ENCODE measurements at places on chromosomes 4 and X.

DNA sequence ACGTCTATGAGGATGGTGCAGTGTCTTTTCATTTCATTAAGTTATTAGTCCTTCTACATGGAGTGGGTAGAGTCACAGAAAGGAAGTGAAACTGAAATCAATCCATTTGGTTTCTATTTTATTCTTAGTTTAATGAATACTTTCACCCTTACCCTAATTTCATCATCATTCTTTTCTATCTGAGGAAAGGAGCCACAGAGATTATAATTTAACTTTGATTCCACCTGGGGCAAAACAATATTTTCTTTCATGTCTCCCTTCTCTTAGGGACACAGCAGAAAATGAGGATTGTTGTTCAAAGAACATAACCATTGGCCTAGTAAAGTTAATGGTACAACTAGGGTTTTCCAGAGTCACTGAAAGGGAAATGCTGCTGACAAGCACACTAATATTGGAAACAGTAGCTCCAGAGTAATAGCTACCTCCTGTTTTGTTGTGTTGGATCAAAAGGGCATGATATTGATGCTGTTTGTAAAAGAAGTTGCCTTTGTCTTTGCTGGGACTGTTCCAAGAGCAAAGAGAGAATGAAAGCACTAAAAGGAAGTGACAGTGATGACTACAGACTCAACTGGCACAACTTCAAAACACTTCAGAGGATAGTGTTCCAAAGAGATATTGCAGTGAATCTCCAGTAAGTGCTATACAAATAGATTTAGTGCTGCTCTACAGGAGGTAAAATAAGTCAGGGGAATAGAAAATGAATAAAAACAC, 247.1 kb upstream of the PITX2 start:
- DNase-seq: no peak

DNA sequence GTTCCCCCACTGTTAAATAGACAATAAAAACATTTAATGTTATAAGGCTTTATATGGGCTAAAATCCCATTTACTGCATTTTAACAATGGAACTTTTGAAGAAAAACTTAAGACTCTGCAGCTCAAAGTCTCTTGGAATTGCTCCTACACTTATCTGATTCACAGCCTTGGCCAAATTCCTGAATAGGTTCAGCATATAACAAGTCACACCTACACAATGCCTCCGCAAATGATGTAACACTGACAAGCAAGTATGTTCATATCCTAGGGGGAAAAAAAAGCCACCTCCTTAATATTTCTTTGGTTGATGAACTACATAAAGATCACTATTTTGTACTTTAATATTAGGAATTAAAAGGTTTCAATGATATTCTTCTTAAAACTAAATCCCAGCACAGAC, 34.5 kb downstream of the RPS6KA6 start:
- DNase-seq: no peak

DNA sequence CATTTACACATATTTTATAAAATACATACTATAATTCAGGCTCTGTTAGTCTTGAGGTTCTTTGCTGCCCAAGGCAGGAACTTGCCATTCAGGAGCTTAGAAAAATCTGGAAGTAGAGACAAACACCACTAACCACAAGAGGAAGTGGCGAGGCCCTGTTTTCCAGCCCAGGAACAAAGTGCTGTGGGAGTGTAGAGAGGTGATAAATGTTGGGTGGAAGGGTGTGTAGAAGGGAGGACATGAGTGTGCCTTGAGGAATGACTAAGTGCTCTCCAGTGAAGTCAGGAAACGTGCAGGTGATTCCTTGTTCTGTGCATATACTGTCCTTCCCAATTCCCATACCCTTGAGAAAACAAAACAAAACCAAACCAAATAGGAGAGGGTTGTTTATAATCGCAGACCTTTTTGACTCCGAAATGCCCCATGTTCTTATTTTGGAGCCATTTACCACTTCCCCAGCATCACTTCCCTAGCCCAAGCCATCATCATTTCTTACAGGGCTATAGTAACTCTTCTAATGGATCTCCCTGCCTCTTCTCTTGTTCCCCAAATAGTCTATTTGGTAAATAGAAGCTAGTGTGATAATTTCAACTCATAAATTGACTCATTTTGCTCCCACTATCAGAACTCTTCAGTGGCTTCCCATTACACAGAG, 83.2 kb downstream of the GPAT3 start:
- DNase-seq: no peak

DNA sequence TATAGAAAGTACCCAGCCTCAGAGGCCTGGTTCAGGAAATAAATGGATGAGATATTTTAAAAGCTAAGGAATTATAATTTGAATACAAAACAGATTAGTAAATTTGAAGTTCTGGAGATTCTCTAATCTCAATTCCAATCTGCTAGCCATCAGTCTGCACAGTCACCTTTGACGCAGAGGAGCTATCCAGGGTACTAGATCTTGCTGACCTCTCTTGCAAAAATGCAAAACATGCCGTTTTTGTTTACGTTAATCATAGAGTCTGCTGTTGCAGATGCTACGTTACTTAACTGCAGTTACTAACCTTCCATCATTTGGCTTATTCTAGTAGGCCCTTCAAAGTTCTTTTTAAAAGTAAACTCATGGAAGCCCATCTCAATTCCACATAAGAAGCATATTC, 10.4 kb downstream of the CCSER1 start:
- no peak for DNase-seq

DNA sequence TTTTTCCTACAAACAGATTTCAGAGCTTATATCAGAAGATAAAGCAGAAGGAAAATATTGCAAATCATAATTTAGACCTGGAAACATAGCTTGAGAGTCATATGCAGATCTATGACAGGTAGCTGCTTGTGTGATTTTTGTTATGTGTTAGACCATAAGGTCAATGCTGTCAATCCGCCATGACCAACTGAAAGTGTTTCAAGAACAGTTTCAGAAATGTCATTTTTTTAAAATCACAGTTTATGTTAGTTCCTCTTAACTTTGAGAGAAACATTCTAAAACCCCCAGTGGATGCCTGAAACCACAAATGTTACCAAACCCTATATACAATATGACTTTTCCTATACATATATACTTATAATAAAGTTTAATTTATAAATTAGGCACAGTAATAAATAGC, 391.3 kb upstream of the FAM241A start:
- DNase-seq: no peak

GRCh38 chrX:132146456-132146855, 18.6 kb upstream of the FRMD7 start:
- no peak for DNase-seq

DNA sequence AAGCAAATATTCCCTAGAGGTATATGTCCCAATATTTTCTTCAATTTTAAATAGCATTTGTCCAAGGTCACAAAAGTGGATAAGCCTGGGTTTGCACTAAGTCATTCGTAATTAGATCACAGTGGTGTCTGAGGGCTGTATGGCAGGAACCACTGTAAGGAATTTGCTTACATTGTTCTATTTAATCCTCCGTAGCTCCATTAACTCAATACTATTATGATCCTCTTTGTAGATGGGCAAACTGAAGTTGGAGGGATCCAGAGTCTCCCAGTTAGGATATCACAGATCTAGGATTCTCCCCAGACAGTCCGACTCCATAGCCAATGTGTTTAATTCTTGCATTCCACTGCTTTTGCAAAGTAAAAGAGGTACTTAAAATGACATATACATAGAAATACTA, 242.7 kb upstream of the DCAF8L1 start:
- DNase-seq: no peak

DNA sequence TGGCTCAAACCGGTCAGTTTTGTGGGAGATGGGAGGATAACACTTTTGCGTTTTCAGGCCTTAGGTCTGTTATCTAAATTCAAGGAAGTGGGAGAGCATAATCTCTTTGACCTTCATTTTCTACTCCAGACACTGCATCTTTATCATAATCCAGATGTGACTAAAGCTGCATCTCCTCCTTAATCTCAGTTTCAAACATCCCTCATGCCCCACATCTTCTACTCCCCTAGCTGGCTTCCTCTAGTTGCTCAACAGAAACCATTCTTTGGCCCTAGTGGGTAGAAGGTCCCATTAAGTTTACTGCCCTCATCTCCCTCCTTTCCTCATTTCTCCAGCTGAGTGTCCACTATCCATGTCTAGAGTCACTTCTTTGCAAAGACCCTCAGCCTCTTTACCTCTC, 18.8 kb upstream of the RASL11B start:
- no peak for DNase-seq

DNA sequence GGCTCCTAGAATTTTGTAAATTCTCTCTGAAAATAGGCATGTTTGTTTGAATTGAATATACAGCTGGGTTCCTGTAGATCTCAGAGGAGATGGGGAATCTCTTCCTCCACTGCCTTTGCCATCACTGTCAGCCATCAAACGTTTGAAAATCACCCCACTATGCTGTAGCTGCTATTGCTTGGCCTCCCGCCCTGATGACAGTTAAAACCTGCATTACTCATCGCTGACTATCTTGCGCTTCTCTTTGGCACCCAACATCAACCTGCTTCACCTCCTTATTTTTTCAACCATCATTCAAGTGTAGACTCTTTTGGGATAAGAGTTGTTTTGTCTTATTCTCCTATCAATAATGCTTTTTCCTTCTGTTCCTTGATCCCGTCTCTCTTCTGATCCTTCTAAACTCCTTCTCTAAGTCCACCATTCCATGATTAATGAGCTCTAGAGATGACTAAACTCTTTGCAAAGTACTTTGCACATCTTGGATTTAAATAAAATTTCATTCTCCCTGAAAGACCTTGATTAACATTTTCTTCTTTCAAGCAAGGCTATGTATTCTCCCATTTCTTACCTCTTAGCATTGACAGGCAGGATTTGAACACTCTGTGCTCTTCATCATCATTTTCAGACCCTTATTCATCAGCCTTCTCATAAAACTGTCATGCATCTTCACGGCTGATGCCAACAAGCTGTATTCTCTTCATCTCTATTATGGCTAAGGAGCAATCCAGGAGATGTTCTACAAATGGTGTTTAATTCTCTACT, 133.0 kb downstream of the SNCA start:
- no peak for DNase-seq

- DNase-seq: no peak
These were observed 77.4 kb upstream of the PRSS48 start for GRCh38 chr4:151199319-151200190.

- no peak for DNase-seq
These were observed 93.0 kb upstream of the NPFFR2 start for GRCh38 chr4:71938776-71939175.

DNA sequence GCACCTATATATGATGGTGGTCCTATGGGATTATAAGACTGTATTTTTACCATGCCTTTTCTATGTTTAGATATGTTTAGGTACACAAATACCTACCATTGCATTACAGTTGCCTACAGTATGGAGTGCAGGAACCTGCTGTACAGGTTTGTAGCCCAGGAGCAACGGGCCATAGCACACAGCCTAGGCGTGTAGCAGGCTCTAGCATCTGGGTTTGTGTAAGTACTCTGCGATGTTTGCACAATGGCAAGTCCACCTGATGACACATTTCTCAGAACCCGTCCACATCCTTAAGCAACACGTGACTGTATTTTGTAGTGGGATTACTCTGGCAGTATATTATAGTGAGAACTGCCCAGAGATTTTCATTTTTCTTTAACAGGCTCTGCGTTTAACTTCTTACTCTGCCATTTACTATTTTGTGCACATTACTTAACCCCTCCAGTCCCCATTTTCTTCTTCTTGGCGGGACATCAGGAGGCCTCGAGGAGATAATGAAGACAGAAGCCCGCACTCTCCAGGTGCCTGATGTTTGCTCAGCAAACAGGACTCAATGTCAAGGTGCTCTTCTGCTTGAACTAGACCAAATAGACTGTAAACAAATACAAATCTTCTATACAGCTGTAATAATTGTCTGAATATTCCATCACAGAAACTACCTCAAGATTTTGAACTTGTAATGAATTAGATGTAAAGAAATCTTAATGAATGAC, 102.0 kb upstream of the PDLIM3 start:
- DNase-seq: no peak

DNA sequence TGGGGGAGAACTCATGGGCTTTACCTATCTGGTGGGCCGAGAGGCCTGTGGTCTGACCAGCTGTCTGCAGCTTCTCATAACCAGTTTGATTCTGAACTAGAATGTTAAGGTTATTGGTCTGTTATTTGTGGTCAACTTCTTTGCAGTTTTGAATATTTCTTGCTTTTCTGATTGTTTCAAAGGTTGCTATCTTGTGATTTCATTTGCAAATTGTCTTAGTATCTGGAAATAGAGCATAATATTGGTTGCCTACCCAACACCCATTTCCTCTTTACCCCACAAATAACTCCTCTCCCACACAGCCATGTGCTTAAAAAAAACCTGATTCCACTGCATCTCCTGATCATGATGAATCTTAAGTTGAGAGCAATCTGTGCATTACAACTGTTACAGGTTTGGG, 39.1 kb upstream of the BMP2K start:
- DNase-seq: no peak

GRCh38 chr4:21605006-21605405, 343.6 kb downstream of the KCNIP4 start:
- DNase-seq: no peak

Data from Right ventricle myocardium inferior (tissue), 1 donor.